ENCODE measurements at places on chromosomes 7 and 10. TPM values are rescaled to one million over a fixed set of nuclear protein-coding genes. Genes with fewer than 3 reads are reported as not detected.
A peak's percentile ranks its signal among the peaks of the same experiment; 100 is the strongest.

- no peak for DNase-seq
Observed at GRCh38 chr7:93566876-93567275, 7.6 kb downstream of the CALCR start.

DNA sequence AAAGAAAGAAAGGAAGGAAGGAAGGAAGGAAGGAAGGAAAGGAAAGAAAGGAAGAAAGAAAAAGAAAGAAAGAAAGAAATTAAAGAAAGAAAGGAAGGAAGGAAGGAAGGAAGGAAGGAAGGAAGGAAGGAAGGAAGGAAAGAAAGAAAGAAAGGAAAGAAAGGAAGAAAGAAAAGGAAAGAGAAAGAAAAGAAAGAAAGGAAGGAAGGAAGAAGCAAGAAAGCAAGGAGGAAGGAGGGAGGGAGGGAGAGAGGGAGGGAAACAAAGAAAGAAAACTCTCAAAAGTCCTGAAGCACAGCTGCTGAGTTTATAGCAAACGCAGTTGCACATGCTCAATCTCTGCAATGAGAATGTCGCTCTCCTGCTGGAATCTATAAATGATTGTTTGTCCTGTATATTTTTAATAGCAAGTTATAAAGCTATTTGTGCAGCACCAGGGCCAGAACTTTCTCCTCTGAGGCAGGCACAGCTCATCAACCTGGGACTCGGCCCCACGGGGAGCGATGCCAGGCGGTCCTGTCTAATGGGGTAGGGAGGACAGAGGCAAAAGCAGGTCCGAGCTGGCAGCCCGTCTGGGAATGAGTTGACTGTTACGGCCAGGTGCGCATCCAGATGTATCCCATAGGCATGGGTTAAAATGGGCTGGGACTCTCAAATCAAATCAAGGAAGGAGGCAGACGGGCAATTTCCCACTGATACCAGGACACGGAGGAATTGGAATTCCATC is 118.0 kb upstream of the PFKP start:
- DNase-seq, result no peak

- peak; percentile 52 for DNase-seq
Observed at GRCh38 chr7:17339139-17339538, 40.7 kb downstream of the AHR start.

- no peak for DNase-seq
Observed at GRCh38 chr10:84370283-84370682, 41.9 kb downstream of the CCSER2 start.

DNA sequence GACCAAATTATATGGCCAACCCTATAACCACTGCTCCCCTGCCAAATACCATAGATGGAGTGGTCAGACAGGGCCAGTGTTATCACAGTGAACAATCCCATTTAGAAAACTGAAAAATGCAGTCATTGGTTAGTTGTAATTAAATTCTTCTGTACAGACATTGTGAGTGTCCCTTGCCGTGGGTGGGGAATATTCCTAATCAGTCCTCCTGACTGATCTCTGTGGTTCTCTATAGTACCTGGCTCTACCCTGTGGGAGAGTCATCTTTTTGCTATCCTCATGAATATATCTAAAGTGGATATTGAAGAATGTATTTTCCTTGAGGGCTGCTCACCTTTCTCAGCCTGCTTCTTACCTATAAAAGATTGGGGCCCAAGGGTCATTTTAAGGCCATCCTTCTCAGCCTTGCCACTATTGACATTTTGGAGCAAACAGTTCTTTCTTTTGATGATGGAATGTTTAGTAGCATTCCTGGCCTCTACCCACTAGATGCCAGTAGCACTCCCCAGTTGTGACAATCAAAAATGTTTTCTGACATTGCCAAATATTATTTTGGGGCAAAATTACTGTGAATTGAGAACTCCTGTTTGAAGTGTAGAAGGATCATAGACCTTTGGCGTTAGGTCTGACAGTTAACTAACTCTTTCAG is 110.2 kb downstream of the MAPK8 start:
- DNase-seq, result no peak

DNA sequence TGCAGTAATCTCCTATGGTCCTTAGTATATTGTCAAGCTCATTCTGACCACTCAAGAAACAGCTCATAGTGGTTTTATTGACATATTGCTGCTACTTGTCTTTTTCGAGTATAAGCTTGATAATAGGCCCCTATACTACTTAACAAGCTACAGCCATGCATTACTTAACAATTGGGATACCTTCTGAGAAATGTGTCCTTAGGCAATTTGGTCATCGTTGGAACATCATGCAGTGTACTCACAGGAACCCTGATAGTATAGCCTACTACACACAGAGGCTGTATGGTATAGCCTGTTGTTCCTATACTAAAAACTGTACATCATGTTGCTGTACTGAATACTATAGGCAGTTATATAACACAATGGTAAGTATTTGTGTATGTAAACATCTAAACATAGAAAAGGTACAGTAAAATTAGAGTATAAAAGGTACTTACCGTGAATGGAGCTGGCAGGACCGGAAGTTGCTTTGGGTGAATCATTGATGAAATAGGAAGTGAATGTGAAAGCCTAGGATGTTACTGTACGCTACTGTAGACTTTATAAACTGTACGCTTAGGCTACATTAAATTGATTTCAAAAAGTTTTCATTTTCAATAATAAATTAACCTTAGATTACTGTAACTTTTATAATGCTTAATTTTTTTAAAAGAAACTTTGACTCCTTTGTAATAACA is 160.9 kb downstream of the LRRC4 start:
- peak; percentile 63 for DNase-seq

DNA sequence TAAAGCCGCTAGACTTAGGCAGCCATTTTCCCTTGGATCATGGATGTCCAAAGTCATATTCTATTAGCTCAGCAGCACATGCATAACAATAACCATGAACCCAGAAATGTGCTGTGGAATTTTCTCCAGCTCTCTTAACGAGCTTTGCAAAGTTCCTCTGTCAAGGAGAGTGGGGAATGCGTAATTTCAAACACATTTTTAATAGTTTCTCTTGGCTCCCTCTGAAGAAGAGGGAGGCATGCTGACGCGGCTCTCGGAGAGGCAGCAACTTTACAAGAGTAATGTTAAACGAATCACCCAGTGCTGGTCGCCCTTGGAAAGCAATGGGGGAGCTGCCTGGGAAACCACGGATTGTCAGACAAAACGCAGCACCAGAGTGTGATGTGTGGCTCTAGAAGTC is 114.8 kb downstream of the RAB18 start:
- no peak for DNase-seq

GRCh38 chr10:1212571-1213141 is 156.5 kb downstream of the WDR37 start:
- DNase-seq, result no peak

GRCh38 chr10:91887272-91888076 is 21.8 kb downstream of the FGFBP3 start:
- DNase-seq, result peak; percentile 47

DNA sequence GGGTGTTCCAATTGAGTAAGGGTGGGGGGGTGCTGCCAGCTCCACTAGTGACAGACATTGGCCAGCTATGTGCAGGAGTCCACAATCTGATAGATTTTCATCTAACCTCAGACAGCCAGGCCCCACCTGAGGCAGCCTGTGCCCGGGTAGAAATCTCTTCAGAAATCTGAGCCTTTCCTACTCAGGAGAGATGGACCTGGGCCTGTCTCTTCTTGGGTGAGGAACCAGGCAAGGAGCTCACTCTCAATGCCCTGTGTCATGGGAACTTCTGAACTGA is 86.9 kb downstream of the UBE2H start:
- DNase-seq, result no peak

GRCh38 chr7:146235195-146235594 is 118.6 kb downstream of the CNTNAP2 start:
- no peak for DNase-seq

GRCh38 chr7:5679048-5679812 is 102.2 kb downstream of the RNF216 start:
- no peak for DNase-seq

GRCh38 chr7:55152516-55152915 is 133.7 kb downstream of the EGFR start:
- DNase-seq, result no peak

GRCh38 chr10:47453141-47454007 is 30.5 kb downstream of the ANXA8 start:
- no peak for DNase-seq

GRCh38 chr7:111560773-111561653 is 1.3 kb downstream of the IMMP2L start:
- DNase-seq, result no peak

DNA sequence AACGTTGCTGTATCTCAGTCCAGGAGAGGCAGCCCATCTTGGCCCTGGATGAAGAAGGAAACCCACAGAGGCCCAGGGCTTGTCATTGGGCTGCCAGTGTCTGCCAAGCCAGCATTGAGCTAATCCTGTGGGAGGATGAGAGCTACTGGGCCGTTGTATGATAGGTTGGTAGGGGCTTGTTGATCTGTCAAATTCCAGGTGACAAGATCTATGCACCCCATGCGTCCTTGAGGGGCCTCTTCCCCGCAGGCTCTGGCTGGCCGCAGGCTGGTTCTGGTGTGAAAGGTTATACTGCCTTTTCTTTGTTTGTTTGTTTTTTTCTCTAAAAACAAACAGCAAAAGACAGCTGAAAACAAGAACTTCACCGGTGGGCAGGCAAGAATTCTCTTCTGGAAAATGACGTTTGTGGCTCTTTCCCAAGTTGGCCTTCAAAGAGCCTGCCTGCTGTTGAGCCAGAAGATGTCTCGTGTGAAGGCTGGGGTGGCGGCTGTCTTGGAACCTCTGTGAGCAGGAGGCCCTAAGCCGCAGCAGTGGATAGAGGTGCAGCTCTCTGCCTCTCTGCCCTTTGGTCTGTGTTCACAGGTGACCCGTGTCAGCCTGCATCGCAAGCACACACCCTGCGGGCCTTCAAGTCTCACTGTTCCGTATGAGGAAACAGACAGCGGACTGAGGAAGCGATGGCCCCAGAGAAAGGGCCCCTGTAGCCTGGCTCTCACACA is 23.3 kb downstream of the CYP17A1 start:
- DNase-seq, result no peak

TMEM236 gene
- total RNA-seq, result 0.38 TPM

APBB1IP gene
- total RNA-seq, result not detected

ZCWPW1 gene
- 0.76 TPM for total RNA-seq

URGCP gene
- total RNA-seq, result 19.6 TPM

MSMB gene
- total RNA-seq, result not detected

MNX1 gene
- under 0.01 TPM for total RNA-seq

ASAH2 gene
- total RNA-seq, result 0.38 TPM

LZTS2 gene
- total RNA-seq, result 33.9 TPM

ZNF398 gene
- total RNA-seq, result 5.0 TPM

IL2RA gene
- not detected for total RNA-seq

RPA3 gene
- 8.5 TPM for total RNA-seq

CARD11 gene
- total RNA-seq, result 3.2 TPM

COL28A1 gene
- not detected for total RNA-seq

Data from dermis microvascular lymphatic vessel endothelial cell (primary cell).